Vagina (tissue), 2 donors: ENCODE measurements at places on chromosomes 5 and 9. TPM values are rescaled to one million over a fixed set of nuclear protein-coding genes. Genes with fewer than 3 reads are reported as not detected.
A peak's percentile ranks its signal among the peaks of the same experiment; 100 is the strongest.

- no peaks in the 10 kb centered on the region for H3K27me3 ChIP-seq
- no peak overlapping the region for H3K4me3 ChIP-seq
- H3K27ac ChIP-seq: no peak overlapping the region
- peaks cover 20% of the 10 kb centered on the region for H3K4me1 ChIP-seq
- H3K36me3 ChIP-seq: no peaks in the 10 kb centered on the region
- no peak for DNase-seq
Observed at GRCh38 chr5:59792983-59793585, 100.4 kb downstream of the PDE4D start.

- H3K27ac ChIP-seq: no peak overlapping the region
- no peaks in the 10 kb centered on the region for H3K36me3 ChIP-seq
- no peaks in the 10 kb centered on the region for H3K4me1 ChIP-seq
- no peak overlapping the region for H3K4me3 ChIP-seq
- no peaks in the 10 kb centered on the region for H3K27me3 ChIP-seq
Observed at GRCh38 chr5:154308443-154309370, 118.2 kb downstream of the GALNT10 start.

DNA sequence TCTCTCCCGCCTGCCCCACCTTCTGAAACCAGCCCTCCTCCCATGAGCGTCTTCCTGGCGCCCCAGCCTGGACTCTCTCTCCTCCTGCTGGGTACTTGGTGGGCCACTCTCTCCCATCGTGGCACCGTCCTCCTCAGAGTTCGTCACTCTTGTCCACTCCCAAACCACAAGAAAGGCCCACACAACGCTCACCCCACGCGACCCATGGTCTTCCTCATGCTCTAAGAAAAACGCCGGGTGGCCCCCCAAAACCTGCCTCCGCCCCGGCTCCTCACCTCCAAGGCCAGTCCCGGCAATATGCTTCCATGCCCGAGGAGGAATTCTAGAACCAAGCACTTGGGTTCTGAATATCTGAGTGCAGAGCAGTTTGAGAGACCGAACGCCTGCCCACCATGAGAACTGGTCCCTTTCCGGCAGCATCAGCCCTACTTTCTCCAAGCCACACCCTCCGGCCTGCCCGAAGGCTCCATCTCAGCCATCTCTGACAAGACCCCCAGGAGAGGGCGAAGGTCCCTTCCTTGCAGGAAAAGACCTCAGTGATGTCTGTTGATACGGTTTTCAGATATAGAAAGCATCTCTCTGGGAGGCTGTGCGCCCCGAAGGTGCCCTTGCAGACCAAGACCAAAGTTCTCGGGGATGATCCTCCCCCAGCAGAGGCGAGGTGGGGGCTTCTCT, 15.0 kb downstream of the SLC6A3 start:
- no peak for DNase-seq
- no peaks in the 10 kb centered on the region for H3K4me1 ChIP-seq
- H3K36me3 ChIP-seq: no peaks in the 10 kb centered on the region
- H3K27ac ChIP-seq: no peak overlapping the region
- H3K4me3 ChIP-seq: no peak overlapping the region

DNA sequence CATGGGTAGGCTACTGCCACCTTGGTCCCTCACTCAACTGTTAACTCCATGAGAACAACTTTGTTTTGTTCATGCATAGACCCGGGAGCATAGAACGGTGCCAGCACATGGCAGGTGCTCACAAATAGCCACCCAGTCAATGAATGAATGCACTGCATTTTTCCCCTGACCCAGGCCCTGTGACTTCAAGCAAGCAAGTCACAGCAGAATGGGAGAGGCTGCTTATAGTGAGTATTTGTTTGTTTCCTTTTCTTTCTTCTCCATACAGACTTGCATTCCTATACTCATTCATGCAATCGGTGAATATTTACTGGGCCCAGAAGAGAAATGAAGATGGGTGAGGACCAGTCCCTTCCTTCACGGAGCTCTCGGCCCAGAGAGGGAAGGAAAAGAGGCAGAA, 62.0 kb downstream of the SHB start:
- no peaks in the 10 kb centered on the region for H3K36me3 ChIP-seq
- DNase-seq: no peak
- peaks cover 43% of the 10 kb centered on the region for H3K4me1 ChIP-seq

DNA sequence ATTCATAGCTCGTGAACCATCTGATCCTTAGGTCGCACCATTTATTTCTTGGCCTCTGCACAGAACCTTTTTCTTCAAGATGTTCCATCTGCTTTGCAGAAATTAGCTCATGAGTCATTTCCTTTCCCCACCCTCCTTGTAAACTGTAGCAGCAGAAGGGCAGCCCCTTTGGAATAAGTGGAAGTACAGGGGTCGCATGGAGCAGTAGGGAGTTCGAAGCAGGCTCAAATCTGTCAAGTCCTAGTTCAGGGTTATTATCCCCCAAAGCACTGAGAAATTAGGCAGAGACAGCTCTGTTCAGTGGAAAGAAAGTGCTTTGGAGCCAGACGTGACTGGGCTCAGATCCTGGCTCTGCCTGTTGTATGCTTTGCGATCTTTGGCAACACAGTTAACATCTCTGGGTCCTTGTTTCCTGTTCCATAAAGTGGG, 84.2 kb downstream of the SGCD start:
- H3K4me3 ChIP-seq: no peak overlapping the region
- no peaks in the 10 kb centered on the region for H3K36me3 ChIP-seq
- no peak for DNase-seq
- peak overlapping the region; percentile 36 for H3K27ac ChIP-seq

The SPOCK1 gene
- 70.7 TPM for total RNA-seq

The DCANP1 gene
- not detected for total RNA-seq
